H7 (cell line): ENCODE measurements at places on chromosomes 2 and 18. TPM values are rescaled to one million over a fixed set of nuclear protein-coding genes. Genes with fewer than 3 reads are reported as not detected.

ANKRD36C gene
- total RNA-seq = 2.4 and 4.8 TPM in 2 replicates

PPP3R1 gene
- total RNA-seq = 20.1 and 24.1 TPM in 2 replicates

MATN3 gene
- total RNA-seq = 1.8 and 3.6 TPM in 2 replicates

ACADL gene
- not detected in 2 replicates for total RNA-seq

SPOPL gene
- 5.1 and 7.8 TPM in 2 replicates for total RNA-seq

SPDYA gene
- total RNA-seq = 0.28 TPM in 1 of 2 replicates, not detected in the other

GKN2 gene
- total RNA-seq = not detected in 2 replicates
